ENCODE measurements at places on chromosomes 2 and 18.

- DNase-seq = no peak
Measured at GRCh38 chr2:61732787-61733186, 121.1 kb downstream of the FAM161A start.

- no peak for DNase-seq
Measured at GRCh38 chr18:5490753-5491480, 52.9 kb downstream of the EPB41L3 start.

DNA sequence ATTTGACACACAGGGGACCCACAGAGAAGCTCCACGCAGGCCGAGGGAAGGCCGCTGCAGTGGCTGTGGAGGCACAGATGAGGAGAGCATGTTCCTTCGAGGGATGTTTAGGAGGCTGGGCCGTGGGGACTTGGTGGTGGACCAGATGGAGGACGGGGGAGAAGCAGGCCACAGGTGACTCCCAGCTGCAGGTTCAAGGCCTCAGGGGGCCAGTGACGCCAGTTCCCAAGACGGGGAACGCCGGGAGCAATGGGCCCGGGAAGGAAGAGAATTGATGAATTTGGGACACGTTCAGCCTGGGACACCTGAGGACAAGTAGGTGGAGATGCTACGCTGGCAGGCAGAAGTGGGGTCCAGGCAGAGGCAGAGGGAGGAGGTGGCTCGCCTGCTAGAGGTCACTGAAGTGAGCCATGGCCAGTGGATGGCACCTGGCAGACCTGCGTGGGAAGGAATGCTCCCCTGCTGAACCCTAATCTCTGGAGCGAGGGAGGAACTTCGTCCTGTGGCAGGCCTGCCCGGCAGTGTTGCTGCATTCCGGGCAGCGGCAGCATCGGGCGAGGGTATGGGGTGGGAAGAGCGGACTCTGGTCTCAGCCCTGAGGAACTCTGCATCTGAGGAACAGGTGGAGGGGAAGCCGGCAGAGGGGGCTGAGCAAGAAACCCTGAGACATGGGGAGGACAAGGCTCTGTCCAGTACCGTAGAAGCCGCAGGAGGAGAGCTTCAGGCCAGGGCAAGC is 25.2 kb upstream of the HPCAL1 start:
- DNase-seq = no peak

- no peak for DNase-seq
Measured at GRCh38 chr18:46373791-46374190, 269.6 kb downstream of the HAUS1 start.

- DNase-seq = no peak
Measured at GRCh38 chr2:17085546-17086202, 420.0 kb upstream of the CYRIA start.

GRCh38 chr2:241158546-241158900 is 8.3 kb downstream of the PPP1R7 start:
- no peak for DNase-seq

- no peak for DNase-seq
Measured at GRCh38 chr18:9546468-9546867, 67.9 kb downstream of the PPP4R1 start.

- no peak for DNase-seq
Measured at GRCh38 chr18:35289727-35290093, 319 bp downstream of the ZSCAN30 start.

GRCh38 chr2:180411661-180412060 is 404.6 kb upstream of the CWC22 start:
- no peak for DNase-seq

GRCh38 chr2:160076914-160077313 is 14.5 kb upstream of the PLA2R1 start:
- DNase-seq = no peak

DNA sequence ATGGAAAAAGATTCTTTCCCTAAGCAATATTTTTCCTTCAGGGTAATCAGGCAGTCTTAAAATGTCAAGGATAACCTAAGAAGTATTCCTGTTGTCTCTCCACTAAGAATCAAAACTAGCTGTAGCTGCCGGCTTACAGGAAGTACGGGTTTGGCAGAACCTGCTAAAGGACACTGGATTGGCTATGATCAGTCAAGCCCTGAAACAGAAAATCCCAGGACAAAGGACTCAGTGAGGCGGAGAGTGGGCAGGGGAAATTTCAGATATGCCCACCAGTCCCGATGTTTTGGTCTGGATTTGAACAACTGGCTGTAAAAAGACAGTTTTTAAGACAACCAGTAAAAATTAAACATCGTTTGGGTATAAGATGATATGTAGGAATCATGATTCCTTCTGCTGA is 155.7 kb downstream of the HDAC4 start:
- DNase-seq = no peak

DNA sequence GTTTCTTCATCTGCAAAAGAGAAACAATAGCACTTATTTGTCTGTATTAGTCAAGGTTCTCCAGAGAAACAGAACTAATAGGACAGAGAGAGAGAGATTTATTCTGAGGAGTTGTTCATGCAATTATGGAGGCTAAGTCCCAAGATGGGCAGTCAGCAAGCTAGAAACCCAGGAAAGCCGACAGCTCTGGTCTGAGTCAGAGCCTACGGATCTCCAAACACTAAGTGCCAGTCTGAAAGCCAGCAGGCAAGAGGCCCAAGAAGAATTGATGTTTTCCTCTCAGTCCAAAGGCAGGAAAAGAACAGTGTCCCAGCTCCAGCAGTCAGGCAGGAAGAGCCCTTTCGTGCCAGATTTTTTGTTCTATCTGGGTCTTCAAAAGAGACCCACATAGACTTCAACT is 36.5 kb upstream of the SLC66A3 start:
- DNase-seq = no peak

DNA sequence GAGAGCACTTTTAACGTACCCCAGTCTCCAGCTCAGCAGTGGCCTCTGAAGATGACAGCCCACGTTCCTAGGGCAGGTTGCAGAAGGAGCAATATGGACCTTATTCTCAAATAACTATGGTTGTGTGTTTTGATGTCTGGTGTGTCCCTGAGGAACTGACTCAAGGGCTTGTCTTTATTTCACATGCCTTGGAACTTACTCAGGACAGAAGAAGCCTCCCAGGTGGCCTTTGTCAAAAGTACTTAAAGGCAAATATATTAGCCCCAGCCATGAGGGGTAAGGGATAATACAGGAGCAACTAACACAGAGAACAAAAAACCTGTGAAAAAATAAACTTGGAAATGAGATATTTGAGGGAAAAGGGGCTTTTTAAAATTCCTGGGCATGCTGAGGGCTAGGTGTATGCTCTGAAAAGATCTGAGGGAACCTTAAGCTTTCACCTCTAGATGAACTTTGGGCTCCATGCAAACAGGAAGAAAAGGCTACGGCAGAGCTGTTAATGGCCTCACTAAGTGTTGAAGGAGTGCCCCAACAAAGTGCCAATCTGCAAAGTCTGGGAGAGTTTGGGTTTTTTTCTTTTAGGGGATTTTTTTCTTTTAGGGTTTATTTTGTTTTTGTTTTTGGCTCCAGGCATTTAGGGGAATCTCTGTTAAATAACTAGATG is 40.3 kb downstream of the SRBD1 start:
- DNase-seq = no peak

DNA sequence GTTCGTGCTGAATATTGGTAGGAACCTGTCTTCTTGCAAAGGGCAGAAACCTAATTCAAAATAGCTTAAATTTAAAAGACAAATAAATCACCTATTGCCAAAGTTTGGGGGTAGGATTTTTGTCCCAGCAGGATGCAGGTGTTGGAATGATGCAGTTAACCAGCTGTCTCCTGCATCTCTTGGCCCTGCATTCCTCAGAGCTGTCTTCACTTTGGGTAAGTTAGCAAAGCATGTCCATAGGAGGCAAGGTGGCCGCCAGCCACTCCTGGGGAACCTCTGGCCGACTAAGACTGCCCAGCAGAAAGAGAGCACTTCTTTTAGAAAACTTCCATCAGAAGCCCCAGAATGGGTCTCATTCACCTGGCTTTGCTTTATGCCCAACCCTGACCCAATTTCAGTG is 20.5 kb upstream of the NYAP2 start:
- no peak for DNase-seq

GRCh38 chr18:23887493-23887892 is 127.1 kb upstream of the TTC39C start:
- no peak for DNase-seq

DNA sequence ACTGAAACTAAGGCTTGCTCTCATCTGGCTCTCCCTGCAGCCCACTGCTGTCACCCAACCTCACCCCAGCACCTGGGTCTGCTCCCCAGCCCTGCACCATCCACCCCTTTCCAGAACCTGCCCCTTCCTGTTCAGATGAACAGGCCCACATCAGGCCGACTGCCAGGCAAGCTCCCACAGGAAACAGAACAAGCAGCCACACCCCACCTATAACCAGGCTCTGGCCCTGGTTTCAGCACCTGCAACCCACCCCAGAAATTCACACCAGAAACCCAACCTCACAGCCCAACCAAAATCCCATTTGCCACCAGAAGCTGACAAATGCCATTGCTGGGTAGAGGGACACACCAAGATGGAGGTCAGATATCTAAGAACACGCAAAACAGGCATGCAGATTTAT is 159.2 kb upstream of the ID2 start:
- DNase-seq = no peak

DNA sequence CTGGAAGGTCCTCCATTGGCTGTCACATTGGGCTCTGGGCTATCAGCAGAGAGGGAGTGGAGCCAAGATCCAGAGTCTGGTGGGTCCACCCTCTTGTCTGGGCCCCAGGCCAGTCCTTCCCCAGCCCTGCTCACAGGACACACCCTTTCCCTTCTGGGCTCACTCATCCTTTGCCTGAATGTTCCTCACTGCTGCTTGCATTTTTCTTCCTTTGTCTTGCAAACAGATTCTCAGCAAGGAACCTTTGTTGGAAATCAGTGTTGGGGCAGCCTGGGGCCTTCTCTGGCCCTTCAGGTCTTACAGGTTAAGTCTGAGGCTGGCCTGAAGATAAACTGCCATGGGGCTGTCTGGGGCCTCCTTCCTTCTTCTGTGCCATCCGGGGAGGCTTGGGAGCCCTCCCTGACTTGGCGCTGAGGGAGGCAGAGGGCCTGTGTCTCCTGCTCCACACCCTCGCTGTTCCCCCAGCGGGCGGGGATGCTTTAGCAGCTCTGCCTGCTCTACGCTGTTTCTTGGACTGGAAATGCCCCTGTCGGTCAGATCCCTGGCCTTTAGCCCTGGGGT is 11.5 kb upstream of the CELF4 start:
- DNase-seq = no peak

GRCh38 chr2:221610255-221610654 is 38.2 kb upstream of the EPHA4 start:
- no peak for DNase-seq

DNA sequence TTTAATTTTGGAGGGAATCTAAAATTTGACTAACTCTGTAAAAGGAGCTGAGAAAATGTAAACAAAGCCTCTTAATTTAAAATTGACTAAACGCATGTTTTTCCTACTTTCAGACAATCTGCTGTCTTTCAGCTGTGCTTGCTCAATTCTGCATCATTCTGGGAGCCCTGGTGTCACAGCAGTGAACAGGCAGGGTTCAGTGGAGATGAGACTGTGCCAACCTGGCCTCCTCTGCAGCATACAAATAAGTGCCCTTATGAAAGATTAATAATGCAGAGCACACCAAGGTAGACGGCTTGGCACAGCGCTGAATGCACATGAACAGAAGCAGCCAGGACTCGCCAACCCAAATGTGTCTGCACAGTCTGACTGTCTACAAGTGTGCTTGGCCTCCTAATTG is 222.0 kb upstream of the CHAC2 start:
- DNase-seq = no peak

DNA sequence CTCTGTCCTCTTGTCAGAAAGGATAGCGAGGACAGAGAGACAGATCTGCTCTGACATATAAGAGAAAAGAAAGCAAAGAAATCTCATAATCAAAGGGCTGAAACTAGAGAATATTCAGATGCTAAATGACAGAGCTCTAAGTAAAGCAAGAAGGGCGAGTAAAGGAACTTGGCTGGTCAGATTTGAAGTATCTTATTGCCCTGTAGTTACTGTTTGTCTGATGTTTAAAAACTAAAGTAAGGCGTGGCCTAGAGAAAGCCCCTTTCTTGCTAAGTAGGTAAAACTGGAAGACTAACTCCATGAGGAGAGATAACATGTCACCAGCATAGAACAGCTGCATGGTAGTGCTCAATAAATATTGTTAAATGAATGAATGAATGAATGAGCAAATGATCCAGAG is 70.0 kb downstream of the CRACDL start:
- no peak for DNase-seq

DNA sequence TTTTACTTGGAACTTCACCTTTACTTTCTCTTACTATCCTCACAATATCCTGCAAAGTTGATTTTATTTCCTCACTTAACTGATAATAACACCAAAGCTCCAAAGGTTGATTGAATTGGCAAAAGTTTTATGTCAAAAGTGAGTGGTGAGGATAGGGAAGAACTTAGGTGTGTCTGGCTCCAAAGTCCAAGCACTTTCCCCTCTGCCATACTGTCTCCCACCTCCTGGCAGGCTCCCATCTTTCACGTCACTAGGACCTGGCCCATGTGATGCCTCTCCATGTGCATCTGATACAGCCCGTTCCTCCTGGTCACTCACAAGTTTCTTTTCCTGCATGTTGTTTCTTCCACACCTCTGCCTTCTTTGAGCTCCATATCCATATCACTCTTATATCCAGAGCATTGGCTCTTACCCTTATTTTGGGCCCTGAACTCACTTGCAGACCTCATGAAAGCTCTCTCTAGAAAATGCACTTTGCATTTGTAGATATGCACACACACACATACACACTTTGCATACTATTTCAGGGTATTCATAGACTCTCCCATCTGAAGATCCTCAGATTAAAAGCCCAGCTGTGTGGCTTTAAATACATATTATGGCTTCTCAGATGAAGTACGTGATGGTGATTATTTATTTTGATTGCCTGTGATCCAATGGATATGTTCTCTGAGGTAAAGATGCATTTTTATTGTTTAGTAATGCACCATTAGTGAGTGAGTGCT is 12.3 kb downstream of the MEP1B start:
- DNase-seq = no peak

GRCh38 chr18:12013186-12013916 is 32.0 kb downstream of the IMPA2 start:
- no peak for DNase-seq

All from stimulated activated CD4-positive, alpha-beta T cell treated with anti-CD3 and anti-CD28 coated beads, Interleukin-1b, Interleukin-23, amount 100 ng/mL, for 1 hour (primary cell).